NCI-H526 (cell line): ENCODE measurements at places on chromosomes 16 and 17.

- peak; percentile 24 for DNase-seq
Measured at GRCh38 chr16:23435500-23435899, 17.5 kb downstream of the COG7 start.

- no peak for DNase-seq
Measured at GRCh38 chr17:16980061-16980460, 8.1 kb upstream of the TNFRSF13B start.

GRCh38 chr16:67236563-67237395 is 9.8 kb downstream of the TMEM208 start:
- no peak for DNase-seq

- DNase-seq, result no peak
Measured at GRCh38 chr17:37399265-37399803, 7.3 kb downstream of the ACACA start.

GRCh38 chr16:23504453-23505179 is 5.7 kb downstream of the GGA2 start:
- DNase-seq, result no peak

GRCh38 chr17:63631626-63632025 is 9.4 kb downstream of the MAP3K3 start:
- no peak for DNase-seq

DNA sequence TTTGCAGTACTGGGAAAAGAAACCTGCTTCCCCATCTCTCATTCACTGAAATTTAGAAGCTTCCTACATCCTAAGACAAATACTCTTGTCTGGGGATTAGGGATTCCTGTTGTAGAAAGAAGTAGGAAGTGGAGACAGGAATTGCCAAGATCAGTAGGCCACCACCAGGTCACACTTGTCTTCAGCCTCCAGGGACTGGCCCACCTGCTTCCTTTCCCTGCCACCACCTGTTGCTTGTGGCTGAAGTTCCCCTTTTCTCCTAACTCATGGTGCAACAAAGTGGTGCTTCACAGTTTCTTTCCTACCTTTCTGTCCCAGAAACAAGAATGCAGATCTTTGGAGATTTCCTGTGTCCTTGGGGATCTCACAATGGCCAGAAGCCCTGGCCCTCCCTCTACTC is 82.4 kb downstream of the WNT3 start:
- DNase-seq, result no peak

- no peak for DNase-seq
Measured at GRCh38 chr16:17305694-17306093, 165.1 kb downstream of the XYLT1 start.

- no peak for DNase-seq
Measured at GRCh38 chr16:23826528-23827045, 9.2 kb upstream of the PRKCB start.

DNA sequence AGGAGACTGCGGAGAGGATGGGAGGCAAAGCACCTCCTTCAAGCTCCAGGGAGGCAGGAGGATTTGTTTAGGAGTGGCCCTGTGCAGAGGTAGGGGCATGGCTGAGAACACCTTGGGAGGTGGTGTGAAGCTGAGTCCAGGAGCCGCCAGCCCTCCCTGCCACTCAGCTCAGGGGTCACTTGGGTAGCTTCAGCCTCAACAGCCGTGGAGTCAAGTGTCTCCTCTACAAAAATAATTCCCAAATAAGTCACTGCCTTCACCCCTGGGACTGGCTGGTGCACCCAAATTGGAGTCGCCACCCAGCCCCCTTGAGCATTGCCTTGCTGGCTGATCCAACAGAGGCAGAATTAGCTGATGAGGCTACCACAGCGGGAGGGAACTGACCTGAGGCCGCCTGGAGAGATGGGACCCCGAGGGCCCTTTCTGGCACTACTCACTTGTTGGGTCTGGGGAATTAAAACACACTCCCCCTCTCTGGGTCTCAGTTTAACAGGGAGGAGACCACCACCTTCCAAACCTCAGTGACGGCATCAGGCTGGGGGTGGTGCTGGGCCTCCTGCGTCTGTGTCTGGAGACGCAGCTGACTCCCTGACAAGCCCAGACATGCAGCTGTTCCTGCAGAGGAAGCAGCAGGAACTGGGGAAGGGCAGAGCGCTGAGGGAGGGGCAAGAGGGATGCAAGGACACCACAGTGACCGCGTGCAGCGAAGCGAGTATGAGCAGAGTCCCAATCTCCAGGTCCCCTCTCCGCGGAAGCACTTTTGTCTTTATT is 87.9 kb upstream of the TOB1 start:
- peak; percentile 91 for DNase-seq

DNA sequence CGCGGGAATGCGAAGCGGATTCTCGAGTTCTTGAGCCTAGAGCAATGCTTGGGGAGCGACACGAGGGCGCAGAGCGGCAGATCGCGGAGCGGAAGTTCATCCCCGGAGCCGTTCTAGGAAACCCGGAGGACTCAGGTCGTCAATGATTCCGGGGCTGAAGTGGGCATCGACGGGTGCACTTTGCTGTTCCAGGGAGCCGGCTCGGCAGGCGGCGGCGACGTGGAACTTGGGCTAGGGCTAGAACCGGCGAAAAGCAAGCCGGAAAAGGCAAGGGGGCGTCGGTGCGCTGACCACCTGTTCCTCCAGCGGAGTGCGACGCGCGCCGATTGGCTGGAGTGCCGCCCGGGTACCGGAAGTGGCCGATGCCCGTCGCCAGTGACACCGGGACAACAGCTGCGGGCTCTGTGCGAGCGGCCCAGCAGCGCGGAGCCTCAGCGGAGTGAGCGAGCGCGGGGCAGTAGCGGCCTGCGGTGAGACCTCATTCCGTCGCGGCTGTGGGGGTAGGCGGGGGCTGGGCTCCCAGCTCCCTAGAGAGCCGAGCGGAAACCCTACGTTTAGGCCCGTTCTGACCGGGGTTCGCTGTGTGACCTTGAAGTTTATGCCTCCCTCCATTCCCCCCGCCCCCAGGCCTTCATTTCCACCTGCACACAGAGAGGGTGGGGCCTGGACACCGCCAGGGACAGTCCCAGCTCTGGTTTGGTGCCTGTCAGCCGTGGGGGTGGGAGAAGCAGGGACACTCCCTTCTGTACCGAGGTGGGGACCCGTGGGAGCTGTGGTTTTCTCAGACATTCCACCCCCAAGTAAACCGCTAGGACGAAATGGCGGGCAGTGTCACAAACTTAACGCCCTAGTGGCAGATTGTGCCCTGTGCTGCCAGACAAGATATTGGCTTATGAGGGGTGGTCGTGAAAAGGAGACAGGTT is at the start of gene ZFP3:
ZFP3 (plus strand) TSS at position 362 of the 923 bp plus-strand sequence. CDS start 13,038 bp downstream, outside the sequence.
- peak; percentile 72 for DNase-seq

DNA sequence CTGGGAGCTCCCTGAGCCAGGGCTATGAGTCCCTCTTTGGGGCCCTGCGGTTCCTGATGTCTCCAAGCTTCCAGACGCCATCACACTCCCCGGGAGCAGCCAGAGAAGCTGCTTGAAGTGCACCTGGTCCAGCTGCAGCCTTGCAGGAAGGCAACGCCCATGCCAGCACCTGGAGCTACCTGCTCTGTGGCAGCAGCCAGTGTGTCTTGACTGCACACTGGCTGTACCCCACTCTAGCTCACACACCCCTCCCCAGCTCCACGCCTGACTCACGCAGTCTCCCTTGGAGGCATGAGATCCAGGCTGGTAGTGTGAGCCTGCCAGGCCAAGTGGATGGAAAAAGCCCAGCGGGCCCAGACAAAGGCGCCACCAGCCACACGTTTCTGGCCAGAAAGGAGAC is 63.3 kb downstream of the USP32 start:
- no peak for DNase-seq

GRCh38 chr17:57902117-57902799 is 52.4 kb upstream of the MRPS23 start:
- DNase-seq, result peak; percentile 49

DNA sequence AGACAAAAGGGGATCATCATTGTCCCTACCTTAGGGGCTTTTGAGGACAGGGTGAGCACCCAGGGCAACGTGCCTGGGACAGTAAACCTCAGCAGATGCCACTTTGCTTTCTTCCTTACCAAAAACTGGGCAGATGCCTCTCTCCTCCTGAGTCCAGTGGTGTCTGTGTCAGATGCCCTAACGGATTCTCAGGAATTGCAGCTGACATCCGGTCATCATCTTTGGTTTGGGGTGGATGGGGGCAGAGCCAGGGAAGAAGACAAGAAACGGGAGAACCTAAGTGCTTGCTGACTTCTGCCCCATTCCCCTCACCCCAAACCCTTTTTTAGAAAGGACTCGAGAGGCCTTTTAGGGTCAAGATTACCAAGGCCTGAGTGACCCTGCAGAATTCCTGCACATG is 187.5 kb downstream of the MSI2 start:
- DNase-seq, result no peak
